ENCODE measurements at places on chromosomes 16 and 17.

DNA sequence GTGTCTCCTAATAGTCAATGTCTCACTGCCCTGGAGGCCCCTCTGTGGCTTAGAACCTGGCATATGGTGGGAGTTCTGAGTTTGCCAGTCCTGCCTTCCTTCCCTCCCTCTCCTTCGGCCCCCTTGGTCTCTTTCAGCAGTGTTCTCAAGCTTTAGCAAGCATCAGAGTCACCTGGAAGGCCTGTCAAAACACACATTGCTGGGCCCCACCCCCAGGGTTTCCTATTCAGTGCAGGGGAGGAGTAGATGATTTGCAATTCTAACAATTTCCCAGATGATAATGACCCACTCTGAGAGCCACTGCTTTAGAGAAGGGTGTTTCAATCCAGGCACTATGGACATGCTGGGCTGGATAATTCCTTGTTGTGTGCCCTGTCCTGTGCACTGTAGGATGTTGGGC lies 26.4 kb upstream of the TMEM220 start:
- DNase-seq = no peak

- no peak for DNase-seq
Measured at GRCh38 chr17:51799240-51799639, 359.3 kb downstream of the CA10 start.

GRCh38 chr17:75885431-75885830 lies 7.0 kb upstream of the TRIM47 start:
- no peak for DNase-seq

- DNase-seq = no peak
Measured at GRCh38 chr17:32596628-32597027, 109.8 kb downstream of the CDK5R1 start.

- DNase-seq = peak; percentile 46
Measured at GRCh38 chr16:21626659-21627277, 25.6 kb downstream of the IGSF6 start.

GRCh38 chr17:44967026-44967906 lies 837 bp downstream of the C1QL1 start:
- DNase-seq = no peak

DNA sequence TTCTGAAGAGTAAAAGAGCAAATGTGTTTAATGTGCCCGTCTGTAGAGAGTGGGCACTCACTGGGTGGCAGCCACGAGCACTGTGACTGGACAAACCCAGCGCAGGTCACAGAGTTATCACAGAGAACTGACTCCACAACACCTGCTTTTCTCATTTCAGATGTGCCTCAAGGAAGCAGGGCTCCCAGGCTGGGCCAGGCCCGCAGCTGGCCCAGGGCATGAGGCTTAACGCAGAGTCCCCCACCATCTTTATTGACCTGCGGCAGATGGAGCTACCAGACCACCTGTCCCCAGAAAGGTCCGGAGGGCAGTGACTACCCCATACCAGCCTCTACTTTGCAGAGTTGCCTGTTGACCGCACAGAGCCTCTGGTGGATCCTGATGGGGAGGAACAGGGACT lies 11.9 kb downstream of the DNAAF8 start:
- DNase-seq = no peak

- peak; percentile 51 for DNase-seq
Measured at GRCh38 chr17:17749921-17750320, 68.7 kb downstream of the RAI1 start.

GRCh38 chr17:7846765-7847661 lies 7.9 kb upstream of the TMEM88 start:
- no peak for DNase-seq

GRCh38 chr17:76184290-76184689 lies 43.2 kb upstream of the FOXJ1 start:
- no peak for DNase-seq

DNA sequence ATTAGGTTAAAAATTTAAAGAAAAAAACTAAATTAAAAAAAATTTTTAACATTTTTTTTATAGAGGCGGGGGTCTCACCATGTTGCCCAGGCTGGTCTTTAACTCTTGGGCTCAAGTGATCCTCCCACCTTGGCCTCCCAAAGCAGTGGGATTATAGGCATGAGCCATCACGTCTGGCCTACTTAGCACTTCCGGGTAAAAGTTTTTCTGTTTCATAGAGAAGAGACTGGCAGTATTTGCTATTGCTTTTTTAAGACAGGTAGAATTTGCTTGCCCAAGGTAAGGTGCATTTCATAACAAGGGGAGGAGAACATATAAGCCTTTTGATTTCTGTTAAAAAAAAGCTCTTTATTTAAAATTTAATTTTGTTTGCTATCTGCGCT lies 12.0 kb upstream of the HAPSTR1 start:
- DNase-seq = no peak

DNA sequence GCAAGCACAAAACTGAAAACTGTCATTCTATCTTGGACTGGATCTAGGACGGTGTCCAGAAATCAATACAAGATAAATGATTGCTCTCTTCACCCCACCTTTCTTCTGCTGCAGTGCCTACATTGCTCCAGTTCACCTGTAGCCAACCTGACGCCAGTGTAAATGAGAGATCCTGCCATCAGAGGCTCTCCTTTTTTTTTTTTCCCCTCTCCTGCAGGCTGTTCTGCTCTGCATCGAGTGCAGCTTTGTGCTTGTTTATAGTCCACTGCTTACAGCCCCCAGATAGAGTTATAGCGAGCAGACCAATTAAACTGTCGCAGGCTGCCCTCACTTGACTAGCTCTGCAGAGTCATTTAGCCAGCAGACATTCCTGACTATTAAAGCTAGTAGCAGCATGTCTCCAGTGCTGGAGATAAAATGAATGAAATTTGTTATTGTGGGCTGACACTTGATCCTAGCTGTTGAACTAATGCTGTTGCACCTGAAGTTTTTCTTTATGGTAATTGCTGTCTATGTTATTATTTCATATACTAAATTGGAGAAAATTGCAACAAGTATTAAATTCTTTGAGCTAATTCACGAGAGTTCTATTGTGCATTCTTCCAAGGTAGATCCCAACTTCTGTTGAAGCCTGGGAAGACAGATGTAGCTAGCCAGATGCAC lies 257.1 kb downstream of the FTO start:
- DNase-seq = no peak

GRCh38 chr16:81495321-81496234 lies 51.0 kb downstream of the CMIP start:
- DNase-seq = no peak

DNA sequence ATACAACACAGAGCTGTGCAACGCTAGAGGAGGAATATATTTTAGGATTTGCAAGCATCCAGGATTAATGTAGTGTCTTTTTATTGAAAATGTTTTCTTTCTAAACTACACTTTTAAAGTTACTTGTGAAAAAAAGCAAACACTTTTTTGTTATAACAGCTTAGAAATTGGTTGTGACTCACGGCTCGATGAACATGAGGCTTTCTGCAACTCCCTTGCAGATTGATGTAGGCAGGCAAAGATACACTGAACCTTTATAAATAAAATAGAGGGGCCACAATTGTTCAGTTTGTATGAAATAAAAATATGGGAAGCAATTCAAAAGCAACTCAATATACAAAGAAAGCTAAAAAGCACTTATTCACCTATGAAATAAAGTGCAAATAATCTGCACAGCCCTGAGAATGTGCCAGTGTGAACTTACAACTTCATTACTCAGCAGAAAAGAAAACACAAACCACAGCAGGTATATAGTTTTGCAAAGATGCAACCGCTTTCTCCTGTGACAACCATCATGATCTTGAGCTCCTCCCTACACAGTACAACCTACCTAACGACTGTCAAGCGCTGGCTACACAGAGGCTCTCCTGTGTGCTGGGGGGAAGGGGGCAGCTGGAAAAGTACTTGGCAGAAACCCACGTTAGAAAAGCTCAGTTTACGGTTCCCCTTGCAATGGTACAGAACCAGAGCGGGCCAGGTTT lies 948 bp downstream of the LUC7L start:
- no peak for DNase-seq

GRCh38 chr16:1678500-1679098 lies 520 bp downstream of the JPT2 start:
- DNase-seq = peak; percentile 30

DNA sequence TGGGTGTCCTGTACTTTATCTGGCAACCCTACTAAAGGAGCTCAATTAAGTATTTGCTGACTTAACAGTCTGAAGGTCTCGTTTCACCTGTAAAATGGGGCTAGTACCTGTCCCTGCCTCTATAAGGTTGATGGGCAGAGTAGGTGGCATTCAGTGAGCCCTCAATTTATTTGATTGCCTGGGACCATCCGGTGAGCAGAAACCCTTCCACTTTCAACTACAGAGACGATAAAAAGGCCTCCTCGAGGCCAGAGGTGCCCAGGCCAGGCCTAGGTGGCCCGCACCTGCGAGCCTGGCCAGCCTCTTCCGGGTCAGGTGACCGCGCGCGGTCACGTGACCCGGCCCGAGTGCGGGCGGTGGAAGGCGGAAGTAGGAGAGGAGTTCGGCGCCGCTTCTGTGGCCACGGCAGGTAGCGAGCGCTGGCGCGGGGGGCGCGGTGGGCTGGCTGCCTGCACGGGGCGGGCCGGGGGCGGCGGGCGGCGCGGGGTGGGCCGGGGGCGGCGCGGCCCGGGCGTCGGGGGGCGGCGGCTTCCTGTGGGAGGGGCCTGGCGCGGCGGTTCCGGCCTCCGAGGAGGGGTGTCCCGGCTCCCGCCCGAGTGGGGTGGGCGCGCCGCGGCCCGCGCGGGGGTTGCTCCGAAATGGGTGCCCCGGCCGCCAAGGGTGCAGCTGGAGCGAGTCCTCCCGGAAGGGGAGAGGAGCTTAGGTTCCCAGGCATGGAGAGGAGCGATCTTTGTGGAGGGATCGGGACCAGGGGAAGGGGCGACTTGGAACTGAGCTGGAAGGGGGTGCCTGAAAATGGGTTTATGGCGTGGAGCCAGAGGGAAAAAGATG lies at the start of gene WWP2:
Gene WWP2 (plus strand): TSS at position 350 of the 831 bp plus-strand sequence. CDS start 24,679 bp downstream, outside the sequence.
- peak; percentile 78 for DNase-seq

- no peak for DNase-seq
Measured at GRCh38 chr16:68389006-68389405, 59.3 kb downstream of the SMPD3 start.

GRCh38 chr17:72611172-72611571 lies 481.3 kb downstream of the SLC39A11 start:
- no peak for DNase-seq

DNA sequence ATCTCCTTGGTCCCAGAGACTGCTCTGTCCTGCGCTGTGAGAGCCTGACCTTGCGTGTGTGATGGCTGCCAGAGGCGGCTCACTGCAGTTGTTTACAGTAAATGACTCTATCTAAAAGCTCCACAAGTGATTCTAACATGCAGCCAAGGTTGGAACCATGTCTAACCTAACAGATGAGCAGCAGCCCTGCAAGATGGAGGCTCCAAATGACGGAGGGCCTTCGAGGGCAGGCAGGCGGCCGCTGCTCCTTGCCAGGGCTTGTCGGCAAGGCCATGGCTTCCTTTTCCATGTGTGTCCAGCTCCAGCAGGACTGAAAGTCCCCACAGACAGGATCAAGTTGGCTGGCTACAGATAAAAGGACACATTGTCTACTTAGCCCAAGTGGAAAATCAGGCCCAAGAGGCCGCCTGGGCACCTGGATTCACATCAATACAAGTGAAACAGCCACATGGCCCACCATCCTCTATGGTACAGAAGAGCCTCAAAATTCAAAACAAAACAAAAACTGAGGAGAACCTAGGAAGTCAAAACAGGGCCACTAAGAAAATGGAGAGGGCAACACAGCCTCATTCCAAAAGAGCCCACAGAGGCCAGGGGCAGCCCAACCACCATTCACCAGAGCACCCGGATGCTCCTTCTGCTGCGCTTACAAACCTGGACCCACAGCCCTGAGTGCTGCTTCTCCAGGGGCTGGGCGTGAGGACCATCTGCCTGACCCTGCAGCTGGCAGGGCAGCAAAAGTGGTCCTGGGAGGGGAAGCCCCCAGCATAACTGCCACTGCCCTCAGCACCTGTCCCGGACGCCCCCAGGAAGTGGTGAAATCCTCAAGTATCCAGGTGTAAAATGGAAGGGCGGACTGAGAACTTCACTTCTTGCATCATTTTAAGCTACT lies 65.0 kb downstream of the AMFR start:
- no peak for DNase-seq

GRCh38 chr17:49054342-49055092 lies 57.3 kb downstream of the IGF2BP1 start:
- no peak for DNase-seq

DNA sequence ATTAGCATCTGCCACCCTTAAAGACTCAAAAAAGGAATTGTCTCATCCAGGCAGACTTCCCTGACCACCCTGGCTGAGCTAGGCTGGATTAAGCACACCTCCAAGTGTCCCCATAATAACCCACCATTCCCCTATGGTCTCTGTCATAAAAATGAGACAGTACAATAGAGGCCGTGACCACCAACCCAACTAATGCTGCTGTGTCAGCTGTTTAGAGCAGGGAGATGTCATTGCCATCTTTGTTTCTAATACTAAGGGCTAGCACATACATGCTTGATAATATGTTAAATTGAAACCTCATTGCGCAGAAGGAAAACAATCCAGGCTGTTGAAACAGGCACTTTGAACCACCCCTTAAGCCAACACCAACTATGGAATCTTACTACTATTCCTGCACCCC lies 7.2 kb upstream of the ADAMTS18 start:
- DNase-seq = no peak

GRCh38 chr17:83131401-83132011 lies 52.1 kb downstream of the METRNL start:
- no peak for DNase-seq

DNA sequence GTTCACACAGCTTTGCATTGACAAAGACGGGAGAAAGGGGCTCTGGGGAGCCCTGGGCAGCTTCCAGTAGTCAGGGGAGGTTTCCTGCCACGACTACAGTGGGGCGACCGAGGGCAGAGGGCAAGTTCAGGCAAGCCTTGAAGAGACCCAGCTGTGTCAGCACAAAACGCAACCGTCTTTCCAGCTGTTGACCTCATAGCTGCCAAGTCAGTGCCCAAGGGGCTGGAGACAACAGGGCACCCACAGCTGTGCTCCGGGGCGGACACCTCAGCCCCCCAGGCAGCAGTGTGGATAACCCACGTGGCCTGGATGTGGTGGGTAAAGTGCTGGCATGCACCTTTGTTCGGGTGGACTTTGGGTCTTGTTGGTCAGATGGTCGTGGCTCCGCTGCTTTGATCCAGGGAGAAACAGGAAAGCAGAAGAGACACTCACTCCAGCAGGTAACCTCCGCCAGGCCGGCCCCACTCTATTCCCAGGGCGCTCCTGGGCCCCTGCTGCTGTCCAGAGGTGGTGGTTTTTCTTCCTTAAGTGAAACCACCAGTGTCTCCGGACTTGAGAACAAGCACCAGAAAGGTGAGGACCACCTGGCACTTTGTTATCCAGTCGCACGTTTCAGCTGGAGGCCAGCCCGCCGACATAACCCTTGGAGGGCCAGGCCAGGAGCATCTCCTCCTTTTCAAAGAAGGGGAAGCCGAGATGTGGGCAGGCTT lies 17.6 kb upstream of the CBX2 start:
- DNase-seq = no peak

GRCh38 chr16:77306075-77306474 lies 106.9 kb downstream of the SYCE1L start:
- no peak for DNase-seq

- DNase-seq = no peak
Measured at GRCh38 chr17:31579265-31579664, 187.8 kb downstream of the RAB11FIP4 start.

DNA sequence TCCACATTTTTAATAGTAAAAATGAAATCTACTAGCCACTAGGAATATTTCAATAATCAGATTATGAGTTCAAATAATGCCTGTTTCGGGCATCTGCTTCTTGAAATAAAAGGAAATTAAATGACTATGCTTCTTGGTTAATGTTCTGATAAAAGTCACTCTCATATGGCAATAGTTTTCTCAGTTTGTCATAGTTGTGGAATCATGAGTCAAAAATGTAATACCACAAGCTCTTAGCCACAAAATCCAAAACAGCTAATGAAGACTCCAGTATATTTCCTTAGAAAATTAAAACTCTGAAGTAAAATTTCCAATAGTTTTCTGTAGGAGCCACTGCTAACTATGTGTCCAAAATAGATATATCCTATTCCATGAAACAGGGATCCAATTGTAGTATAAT lies 676.3 kb upstream of the CDH8 start:
- no peak for DNase-seq
